ENCODE measurements at places on chromosomes 12 and 14.
A peak's percentile ranks its signal among the peaks of the same experiment; 100 is the strongest.

- peak overlapping the region; percentile 88 for H3K27ac ChIP-seq
- H3K27me3 ChIP-seq, result no peaks in the 10 kb centered on the region
- DNase-seq, result peak; percentile 27
- H3K4me3 ChIP-seq, result no peak overlapping the region
- H3K4me1 ChIP-seq, result peaks cover 13% of the 10 kb centered on the region
- H3K36me3 ChIP-seq, result no peaks in the 10 kb centered on the region
Measured at GRCh38 chr12:124125203-124125871, 152.3 kb downstream of the ZNF664 start.

DNA sequence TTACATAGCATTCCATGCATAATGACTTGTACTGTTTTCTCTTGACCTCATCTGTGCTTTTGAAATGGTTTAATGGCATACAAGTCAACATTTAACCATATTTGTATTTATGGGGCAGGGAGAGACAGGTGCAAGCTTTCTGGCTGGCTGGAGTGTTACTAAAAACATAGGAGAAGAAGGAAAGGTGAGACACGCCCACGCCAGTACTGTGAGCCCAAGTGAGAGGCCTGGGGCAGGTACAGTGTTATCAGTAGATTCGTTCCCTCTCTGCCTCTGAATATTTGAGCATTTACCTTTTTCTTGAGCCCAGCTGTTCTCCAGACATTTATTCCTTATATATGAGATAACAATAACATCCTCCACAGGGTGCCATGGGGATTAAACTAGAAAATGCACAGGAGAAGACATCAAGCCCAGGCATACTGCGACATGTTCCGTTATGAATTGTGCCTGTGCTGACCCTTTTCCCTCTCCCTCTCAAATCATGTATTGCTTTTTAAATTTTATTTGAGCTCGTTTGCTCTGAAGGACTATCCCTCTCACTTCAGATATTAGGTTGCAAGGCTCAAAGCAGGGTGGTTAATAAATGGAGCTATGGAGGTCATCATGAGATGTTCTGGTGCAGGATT is 34.6 kb upstream of the TUBA1C start:
- DNase-seq, result no peak
- H3K4me1 ChIP-seq, result peaks cover 14% of the 10 kb centered on the region
- H3K27me3 ChIP-seq, result no peaks in the 10 kb centered on the region
- no peak overlapping the region for H3K4me3 ChIP-seq

- DNase-seq, result no peak
- H3K27me3 ChIP-seq, result no peaks in the 10 kb centered on the region
- no peak overlapping the region for H3K27ac ChIP-seq
- H3K36me3 ChIP-seq, result no peaks in the 10 kb centered on the region
- no peaks in the 10 kb centered on the region for H3K4me1 ChIP-seq
Measured at GRCh38 chr14:29810682-29811081, 117.0 kb downstream of the PRKD1 start.

- H3K4me1 ChIP-seq, result peaks cover 3% of the 10 kb centered on the region
- no peaks in the 10 kb centered on the region for H3K36me3 ChIP-seq
- H3K27me3 ChIP-seq, result no peaks in the 10 kb centered on the region
- H3K27ac ChIP-seq, result peak overlapping the region; percentile 72
Measured at GRCh38 chr14:32507029-32507984, 178.2 kb downstream of the AKAP6 start.

DNA sequence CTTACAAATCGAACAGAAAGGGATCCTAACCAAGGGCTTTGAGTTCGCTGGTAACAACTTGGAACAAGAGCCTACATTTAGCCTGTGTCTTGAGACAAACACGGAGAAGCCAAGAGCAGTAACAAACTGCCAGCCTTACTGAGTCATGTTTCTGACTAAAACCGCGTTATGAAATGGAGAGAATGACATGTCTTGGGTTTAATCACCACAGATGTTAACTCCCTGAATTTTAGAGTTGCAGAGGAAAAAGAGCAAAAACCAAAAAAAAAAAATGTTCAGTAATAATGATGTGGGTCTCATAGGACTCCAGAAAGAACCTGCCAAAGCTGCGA is 1.0 kb downstream of the BLTP3B start:
- H3K4me1 ChIP-seq, result peaks cover 1% of the 10 kb centered on the region
- H3K36me3 ChIP-seq, result no peaks in the 10 kb centered on the region
- peak; percentile 91 for DNase-seq

DNA sequence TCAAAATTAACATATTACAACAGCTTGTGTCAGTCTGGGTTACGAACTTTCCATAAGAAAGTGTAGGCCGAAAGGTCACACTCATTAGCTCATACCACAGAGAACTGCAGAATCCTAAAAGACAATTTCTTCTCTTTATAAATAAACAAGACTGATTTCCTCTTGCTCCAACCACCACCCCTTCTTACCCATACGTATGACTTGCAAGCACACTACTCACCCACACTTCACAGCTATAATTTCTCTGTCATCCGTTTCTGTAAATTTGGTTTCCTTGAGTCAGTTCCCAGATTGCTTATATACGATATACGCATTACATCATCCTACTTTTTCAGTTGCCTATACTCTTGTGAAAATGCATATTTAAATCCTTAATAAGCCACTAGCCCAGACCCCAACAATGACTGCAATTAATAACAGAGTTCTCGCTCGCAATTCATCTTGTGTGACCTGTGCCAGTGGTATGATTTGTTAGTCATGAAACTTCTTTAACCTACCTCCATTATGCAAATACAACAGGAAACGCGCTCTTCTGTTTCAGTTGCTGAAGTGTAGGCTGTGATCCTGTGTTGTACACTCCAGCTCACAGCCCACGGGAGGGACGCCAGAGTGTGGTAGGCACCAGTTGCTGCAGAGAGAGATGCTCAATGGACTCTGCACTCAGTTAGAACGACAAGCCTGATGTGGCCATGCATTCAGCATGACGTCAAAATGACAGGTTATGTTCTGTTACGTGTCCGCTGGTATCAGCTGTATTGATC is 417.6 kb downstream of the PDZRN4 start:
- peak; percentile 79 for DNase-seq
- no peak overlapping the region for H3K4me3 ChIP-seq
- H3K36me3 ChIP-seq, result no peaks in the 10 kb centered on the region
- H3K27me3 ChIP-seq, result no peaks in the 10 kb centered on the region
- no peak overlapping the region for H3K27ac ChIP-seq

DNA sequence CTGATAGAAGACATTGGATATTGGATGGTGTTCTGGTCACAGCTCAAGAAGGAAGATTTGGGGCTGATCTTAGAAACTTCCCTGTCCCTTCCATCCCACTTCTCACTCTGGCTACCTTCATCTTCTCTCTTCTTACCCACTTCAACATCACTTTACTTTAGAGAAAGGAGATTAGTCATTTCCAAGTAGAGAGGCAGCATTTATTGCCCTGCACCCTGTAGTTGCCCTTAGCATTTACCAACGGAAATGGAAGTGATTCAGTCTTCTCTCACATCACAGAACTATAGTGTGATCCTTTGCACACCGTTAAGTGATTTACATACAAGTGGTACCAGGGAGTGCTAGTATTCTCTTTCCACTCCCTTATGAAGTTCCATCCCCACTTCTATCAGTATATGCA is 52.4 kb downstream of the PHLDA1 start:
- DNase-seq, result peak; percentile 83
- peaks cover 6% of the 10 kb centered on the region for H3K4me1 ChIP-seq
- no peaks in the 10 kb centered on the region for H3K27me3 ChIP-seq
- H3K27ac ChIP-seq, result peak overlapping the region; percentile 94

- H3K4me1 ChIP-seq, result no peaks in the 10 kb centered on the region
- no peak overlapping the region for H3K4me3 ChIP-seq
- no peaks in the 10 kb centered on the region for H3K36me3 ChIP-seq
- no peaks in the 10 kb centered on the region for H3K27me3 ChIP-seq
- H3K27ac ChIP-seq, result no peak overlapping the region
- peak; percentile 46 for DNase-seq
Measured at GRCh38 chr12:15151161-15152091, 69.8 kb downstream of the RERG start.

DNA sequence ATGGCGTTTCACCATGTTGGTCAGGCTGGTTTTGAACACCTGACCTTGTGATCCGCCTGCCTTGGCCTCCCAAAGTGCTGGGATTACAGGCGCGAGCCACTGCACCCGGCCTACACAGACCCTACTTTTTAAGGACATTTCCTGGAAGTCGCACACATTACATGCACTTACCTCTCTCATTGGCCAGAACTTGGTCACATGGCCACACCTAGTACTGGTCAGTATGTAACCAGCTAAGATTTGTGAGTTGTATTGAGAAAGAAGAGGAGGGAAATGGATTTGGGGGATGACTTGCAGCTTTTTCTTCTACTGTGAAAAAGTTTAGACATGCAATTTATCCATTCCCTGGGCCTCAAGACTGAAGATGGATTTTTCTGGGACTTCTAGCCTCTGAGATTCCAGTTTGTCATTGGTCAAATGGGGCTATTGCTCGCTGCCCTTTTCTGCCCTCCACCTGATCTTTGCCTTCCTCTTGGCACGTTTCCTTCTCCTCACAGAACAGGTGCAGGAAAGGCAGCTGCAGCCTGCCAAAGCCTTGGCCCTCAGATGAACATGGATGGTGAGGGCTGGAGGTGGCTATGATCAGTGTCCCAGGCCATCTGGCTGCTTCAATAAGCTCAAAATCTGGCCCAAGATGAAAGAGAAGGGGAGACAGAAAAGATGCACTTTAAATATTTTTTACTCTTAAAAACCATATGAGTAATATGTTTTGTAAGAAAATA is 7.1 kb upstream of the ZDHHC22 start:
- no peak overlapping the region for H3K4me3 ChIP-seq
- H3K4me1 ChIP-seq, result no peaks in the 10 kb centered on the region
- H3K36me3 ChIP-seq, result no peaks in the 10 kb centered on the region
- H3K27ac ChIP-seq, result no peak overlapping the region

GRCh38 chr12:57127101-57127725 is 1.1 kb upstream of the LRP1 start:
- peak; percentile 60 for DNase-seq
- H3K4me3 ChIP-seq, result peak overlapping the region; percentile 83
- H3K27ac ChIP-seq, result no peak overlapping the region
- peaks cover 15% of the 10 kb centered on the region for H3K36me3 ChIP-seq
- H3K27me3 ChIP-seq, result no peaks in the 10 kb centered on the region
- H3K4me1 ChIP-seq, result peaks cover 21% of the 10 kb centered on the region

DNA sequence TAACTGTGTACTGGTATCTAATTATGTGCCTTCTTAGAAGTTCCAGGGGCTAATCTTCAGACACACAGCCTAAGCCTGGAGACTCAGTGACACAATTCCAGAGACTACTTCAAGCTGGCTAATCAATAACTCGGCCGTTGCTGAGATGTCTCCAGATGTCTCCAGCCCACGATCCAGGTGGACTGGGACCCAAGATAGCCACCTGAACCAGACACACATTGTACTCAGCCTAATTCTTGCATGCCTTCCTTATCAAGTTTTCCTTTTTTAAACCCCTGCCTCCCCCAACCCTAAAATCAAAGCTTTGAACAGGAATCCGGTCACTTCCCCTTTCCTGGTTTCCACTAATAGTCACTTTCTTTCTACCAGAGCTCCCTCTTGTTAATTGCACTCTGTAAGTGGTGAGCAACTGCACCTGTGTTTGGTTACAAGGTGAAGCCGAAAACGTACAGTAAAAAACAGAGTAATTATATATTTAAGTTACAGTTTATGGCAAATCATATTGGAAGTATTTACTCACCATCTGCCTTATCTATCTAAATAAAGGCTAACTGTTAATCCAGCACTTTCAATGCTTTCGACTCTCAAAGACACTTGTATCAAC is 39.8 kb upstream of the PTGDR start:
- DNase-seq, result no peak
- H3K4me1 ChIP-seq, result no peaks in the 10 kb centered on the region
- no peaks in the 10 kb centered on the region for H3K27me3 ChIP-seq
- H3K4me3 ChIP-seq, result no peak overlapping the region
- no peak overlapping the region for H3K27ac ChIP-seq
- H3K36me3 ChIP-seq, result no peaks in the 10 kb centered on the region

DNA sequence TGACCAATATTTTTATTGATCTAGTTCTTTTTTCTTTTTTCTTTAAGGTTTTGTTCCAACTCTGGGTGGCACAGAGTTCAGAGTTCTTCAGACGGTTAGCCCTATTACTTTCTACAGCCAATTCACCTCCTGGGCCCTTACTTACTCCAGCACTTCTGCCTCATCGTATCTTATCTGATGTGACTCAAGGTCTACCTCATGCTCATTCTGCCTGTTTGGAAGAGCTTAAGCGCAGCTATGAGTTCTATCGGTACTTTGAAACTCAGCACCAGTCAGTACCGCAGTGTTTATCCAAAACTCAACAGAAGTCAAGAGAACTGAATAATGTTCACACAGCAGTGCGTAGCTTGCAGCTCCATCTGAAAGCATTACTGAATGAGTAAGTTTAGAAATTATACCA is 64.7 kb downstream of the VEZT start:
- no peak overlapping the region for H3K27ac ChIP-seq
- peaks cover 17% of the 10 kb centered on the region for H3K36me3 ChIP-seq
- peak; percentile 79 for DNase-seq
- H3K4me3 ChIP-seq, result no peak overlapping the region
- H3K27me3 ChIP-seq, result no peaks in the 10 kb centered on the region

DNA sequence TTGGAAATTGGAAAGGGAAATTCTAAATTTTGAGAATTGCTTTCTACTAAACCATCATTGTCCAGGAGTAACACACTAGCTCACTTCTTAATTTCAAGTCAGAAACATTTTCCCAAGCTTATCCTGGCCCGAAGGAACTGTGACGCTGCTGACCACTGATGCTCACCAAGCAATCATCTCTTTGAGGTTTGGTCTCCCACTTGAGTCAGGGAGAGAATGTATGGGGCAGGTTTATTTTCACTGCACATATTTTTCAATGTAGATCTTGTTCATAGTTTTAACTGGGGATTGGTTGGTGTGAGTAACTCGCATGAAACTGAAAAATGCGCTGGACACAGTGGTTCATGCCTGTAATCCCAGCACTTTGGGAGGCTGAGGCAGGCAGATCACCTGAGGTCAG is 12.9 kb upstream of the RNASE10 start:
- H3K27ac ChIP-seq, result no peak overlapping the region
- DNase-seq, result no peak
- peaks cover 19% of the 10 kb centered on the region for H3K27me3 ChIP-seq
- H3K36me3 ChIP-seq, result no peaks in the 10 kb centered on the region
- H3K4me1 ChIP-seq, result no peaks in the 10 kb centered on the region

DNA sequence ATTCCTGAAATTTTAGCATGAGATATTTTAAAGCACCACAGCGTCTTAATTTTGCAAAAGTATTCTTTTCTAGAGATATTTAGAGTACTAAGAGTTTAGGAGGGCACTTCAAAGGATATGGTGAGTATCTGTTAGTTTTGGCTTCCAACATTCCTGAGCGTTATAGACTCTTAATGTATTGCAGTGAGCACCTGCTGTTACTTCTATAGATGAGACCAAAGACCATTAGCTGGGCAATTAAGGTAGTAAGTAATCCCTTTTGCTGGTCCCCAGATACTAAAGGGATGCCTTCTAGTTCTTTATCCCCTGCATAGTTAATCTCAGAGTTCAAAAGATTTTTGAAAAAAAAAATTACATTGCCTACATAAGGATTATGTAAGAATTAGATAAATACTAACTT is 975.6 kb downstream of the GALC start:
- H3K4me1 ChIP-seq, result no peaks in the 10 kb centered on the region
- no peak overlapping the region for H3K27ac ChIP-seq
- H3K36me3 ChIP-seq, result no peaks in the 10 kb centered on the region
- no peaks in the 10 kb centered on the region for H3K27me3 ChIP-seq
- H3K4me3 ChIP-seq, result no peak overlapping the region

Measured in mesenchymal stem cell (in vitro differentiated cells and primary cell).